ENCODE measurements at places on chromosomes 6 and 20.

DNA sequence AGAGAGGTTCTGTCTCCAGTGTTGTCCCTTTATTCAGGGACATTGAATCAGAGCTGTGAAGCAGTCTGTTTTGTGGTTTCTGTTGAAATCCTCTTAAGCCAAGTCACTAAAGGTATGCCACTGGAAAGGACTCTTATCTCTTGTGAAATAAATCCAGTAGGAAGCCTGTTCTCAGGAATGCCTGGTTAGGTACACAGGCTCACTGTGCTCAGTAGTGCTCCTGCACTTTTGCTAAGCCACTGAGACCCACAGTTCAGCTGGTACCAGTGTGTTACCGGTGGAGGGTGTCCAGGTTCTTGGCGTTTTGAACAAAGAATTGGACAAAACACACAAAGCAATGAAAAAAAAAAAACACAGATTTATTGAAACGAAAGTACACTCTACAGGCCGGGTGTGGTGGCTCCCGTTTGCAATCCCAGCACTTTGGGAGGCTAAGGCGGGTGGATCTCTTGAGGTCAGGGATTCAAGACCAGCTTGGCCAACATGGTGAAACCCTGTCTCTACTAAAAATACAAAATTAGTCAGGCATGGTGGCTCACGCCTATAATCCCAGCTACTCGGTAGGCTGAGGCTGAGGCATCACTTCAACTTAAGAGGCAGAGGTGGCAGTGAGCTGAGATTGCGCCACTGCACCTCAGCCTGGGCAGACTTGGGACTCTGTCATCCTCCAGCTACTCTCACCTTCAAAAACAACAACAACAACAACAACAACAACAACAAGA, 186.1 kb downstream of the JARID2 start:
- no peak for DNase-seq

DNA sequence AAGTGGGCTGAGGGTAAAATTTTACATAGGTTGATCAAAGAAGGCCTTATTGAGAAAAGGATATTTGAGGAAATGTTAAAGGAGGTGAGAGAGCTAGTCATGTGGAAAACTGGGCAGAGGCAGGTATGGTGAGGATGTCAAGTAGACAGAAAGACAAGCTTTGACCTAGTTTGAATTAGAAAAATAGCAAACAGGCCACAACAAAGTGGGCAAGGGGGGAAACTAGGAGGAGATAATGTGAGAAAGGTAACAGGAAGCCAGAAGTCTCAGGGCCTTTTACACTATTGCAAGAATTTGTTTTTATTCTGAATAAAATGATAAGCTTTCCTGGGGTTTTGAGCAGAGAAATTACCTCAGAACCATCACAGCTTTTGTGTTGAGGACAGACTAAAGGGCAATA, 115.7 kb downstream of the RWDD2A start:
- no peak for DNase-seq

DNA sequence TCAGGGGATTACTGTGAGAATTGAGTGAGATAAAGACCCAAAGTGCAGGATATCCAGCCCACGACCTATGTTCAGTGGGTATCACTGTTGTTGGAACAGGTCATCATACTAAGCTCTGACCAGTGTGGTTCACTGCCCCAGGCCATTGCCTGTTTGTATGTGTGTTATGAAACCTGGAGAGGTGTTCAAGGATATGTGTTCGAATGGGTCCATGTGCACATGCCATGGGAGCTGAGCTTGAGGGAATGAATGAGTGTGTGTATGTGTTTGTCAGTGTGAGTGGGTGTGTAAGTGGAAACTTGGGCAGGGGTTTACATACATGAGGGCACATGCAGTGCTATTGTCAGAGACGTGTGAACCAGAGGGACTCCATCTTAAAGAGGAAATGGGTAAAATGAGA, 17.7 kb upstream of the AHCY start:
- DNase-seq: no peak

- no peak for DNase-seq
Measured at GRCh38 chr6:119201480-119201879, 123.0 kb upstream of the FAM184A start.

DNA sequence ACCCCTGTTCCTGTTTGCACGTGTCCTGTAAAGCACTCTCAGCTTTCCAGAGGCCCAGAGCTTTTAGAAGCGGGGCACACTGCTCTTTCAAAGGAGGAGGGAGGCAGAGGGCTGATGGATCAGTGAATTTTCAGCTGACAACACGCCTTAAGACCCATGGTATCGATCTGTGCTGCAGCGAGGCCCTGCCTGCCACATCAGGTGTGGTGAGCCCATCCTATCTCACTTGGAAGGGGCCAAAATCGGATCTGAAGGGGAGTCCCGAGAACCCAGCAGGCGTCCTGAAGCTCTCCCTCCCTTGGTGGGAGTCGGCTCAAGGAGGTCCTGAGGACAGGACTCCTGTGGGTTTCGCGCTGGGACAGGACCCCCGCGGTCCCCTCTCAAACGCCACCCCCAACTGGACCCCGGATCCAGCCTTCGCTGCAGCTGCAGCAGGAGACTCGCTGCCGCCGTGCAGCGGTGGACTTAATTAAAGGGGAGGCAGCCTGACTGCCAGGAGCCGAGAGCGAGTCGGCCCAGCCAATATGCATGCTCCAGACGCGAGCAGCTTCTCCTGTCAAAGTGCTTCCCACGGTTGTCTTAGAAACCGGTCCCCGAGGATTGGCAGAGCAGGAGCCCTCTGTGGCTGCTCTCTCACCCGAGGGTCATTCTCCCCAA, 580.0 kb upstream of the ZNF337 start:
- DNase-seq: no peak

DNA sequence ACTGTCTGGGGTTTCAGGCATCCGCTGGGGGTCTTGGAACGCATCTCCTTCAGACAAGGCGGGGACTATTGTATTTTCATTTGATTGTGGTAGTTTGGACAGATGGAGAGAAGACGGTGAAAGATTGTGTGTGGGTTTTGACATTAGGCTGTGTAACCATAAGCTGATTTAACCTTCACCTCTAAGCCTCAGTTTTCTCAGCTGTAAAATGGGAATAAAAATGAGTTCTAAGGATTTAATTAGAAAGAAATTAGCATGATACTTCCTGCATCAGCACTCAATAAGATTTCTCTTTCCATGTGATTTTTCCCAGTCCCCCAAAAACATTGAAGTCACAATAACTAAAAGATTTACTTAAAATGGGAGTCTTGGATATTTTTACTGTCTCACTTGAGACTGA, 78.1 kb downstream of the CBFA2T2 start:
- no peak for DNase-seq

GRCh38 chr20:54048481-54048880, 21.9 kb downstream of the BCAS1 start:
- no peak for DNase-seq

DNA sequence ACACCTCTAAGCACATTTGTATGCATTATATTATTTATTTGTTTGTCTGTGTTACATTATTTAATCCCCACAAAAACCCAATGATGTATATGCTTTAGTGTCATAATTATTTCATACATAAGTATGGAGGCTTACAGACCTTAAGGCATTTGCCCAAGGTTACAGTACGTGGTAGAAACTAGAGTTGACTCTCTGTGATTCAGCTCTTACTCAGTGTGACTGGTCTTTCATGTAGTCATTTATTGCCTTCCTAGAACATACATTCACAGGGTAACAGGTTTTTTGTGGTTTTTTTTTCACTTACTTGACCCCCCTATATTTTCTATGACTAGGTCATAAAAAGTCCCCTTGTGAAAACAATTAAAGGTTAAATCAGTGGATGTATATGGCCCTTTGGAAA, 566.8 kb downstream of the TFAP2A start:
- no peak for DNase-seq

DNA sequence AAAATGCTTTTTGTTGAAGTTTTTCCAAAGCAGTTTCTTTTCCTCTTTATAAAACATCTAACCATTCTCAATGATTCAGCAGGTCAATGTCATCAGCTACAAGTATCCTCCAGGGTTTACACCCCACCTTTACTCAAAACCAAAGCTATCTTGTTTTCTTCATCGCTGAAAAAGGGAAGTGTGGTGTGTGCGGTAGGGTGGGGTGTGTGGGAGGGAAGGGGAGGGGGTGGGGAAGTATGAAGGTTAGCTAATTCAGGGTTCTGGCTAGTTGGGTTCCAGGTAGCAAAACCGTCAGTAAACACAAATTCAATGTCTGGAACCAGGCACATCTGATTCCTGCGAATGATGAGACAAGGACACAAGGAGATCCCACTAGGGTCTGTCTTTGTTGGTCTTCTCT, 189.6 kb downstream of the GJA10 start:
- no peak for DNase-seq

DNA sequence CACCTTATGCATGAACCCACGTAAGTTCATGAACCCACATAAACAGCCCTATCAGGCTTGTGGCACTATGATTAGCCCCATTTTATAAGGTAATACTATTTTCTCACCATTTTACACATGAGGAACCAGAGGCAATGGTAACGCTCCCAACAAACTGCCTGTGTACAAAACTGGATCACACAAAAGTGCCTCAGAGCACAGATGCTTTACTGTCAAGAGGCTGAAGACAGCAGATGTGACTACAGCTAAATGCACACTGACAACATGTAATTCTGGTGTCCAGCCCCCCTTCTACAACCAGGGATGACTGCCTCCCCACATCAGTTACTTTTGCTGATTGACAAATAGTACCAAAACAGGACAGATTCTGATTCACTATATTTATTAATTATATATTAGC, 69.6 kb downstream of the GMDS start:
- DNase-seq: no peak

DNA sequence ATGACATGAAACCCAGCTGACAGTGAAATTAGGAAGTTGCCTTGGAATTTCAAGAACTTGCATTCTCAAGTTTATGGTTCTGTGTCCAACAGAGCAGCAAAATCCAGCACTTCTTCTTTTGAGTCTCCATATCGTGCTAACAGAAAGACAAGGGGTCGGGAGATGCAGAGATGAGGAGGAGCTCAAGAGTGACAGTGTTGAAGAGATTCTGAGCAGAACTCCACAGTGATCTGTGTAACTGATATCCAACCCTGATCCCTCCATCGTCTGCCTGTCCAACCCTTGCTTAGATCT, 21.2 kb upstream of the BTN1A1 start:
- DNase-seq: no peak

- no peak for DNase-seq
Measured at GRCh38 chr20:52420805-52421204, 229.2 kb upstream of the ZFP64 start.

- DNase-seq: peak; percentile 12
Measured at GRCh38 chr6:88454658-88455057, 288.5 kb upstream of the CNR1 start.

- DNase-seq: no peak
Measured at GRCh38 chr6:45801471-45802289, 214.0 kb downstream of the CLIC5 start.

DNA sequence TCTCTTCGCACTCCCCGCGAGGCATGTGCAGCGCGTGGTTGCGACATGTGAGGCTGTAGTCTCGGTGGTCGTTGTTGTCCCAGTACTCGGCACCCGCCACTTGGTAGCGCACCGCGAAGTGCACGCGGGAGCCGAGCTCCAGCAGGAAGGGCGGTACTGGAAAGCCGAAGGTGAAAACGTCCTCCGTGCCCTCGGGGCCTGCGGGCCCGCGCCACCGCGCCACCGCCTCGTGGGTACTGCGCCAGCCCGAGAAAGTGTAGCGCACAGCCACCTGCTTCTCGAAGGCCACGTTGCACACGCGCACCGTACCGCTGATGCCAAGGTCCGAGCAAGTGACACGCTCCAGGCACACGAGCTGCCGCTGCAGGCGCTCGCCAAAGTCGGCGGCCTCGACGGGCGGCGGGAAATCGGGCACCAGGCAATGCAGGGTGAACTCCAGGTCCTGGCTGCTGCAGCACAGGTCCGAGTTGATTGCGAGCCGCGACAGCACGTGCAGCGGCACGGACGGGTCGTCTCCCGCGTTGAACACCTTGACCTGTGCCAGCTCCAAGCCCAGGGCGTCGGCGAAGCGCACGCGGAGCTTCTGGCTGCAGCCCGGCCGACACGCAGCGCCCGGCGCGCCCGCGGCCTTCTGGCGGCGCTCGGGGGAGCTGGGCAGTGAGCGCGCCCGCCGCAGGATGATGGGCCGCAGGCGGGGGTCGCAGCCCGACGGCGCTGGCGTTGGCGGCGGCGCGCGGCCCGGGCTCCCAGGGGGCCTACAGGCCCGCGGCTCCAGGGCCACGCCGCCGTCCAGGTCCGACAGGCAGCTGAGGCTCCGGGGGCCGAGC, 840 bp downstream of the PPP1R3D start:
- DNase-seq: no peak

GRCh38 chr20:51495921-51496545, 46.5 kb downstream of the NFATC2 start:
- no peak for DNase-seq

DNA sequence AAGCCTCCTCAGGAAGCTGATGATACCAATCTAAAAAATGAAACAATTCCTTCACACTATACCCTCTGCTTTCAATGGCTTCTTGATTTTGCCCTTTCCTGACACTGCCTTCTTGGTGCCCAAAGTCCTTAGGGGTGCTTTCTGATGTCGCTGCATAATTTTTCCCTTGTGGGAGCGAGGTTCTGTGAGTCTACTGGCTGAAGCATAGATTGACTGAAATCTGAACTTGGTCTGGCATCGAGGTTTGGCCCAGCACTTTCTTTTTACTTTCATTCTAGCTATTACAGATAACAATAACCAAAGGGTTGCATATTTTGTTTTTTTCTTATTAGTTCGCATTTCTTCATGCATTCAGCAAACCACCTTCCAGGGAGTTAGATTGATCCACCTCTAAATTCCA, 65.8 kb downstream of the E2F3 start:
- DNase-seq: no peak

DNA sequence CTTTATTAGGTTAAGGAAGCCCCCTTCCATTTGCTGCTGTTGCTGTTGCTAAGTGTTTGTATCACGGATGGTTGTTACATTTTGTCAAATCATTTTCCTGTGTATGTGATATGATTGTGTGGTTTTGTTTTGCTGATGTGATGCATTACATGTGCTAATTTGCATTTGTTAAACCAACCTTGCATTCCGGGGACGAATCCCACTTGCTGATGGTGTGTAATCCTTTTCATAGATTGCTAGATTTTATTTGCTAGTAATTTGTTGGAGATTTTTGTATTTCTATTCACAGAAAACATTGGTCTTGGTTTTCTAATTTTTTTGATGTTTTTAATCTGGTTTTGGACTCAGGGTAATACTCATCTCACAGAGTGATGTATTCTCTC, 167.8 kb downstream of the WDR27 start:
- no peak for DNase-seq

- DNase-seq: no peak
Measured at GRCh38 chr20:10063482-10063881, 28.7 kb downstream of the ANKEF1 start.

GRCh38 chr6:53540129-53540692, 4.7 kb downstream of the GCLC start:
- no peak for DNase-seq
